Skin of body (tissue), 3 donors: ENCODE measurements at places on chromosomes 1 and 21.

DNA sequence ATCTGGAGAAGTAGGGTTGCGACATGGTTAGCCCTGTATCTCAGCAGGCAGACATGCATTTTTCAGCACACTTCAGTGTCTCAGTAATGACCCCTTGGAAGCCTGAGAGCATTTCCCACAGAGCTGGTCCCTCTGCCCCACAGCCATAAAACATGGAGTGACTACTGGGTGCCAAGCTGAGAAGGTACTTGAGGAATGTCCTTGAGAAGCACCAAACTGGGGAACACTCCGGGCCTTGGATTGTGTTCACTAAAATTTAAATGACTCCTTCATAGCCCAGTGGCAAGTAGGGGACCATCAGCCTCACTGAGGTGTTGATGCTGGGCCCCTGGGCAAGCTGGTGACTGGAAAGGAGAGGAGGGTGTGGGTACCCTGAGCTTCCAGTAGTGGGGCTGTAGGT lies 54.7 kb downstream of the KCNJ6 start:
- DNase-seq, result no peak

- no peak for DNase-seq
Measured at GRCh38 chr1:244255426-244255965, 196.2 kb downstream of the ADSS2 start.

GRCh38 chr1:167763525-167764220 lies 41.9 kb downstream of the MPZL1 start:
- DNase-seq, result no peak

- no peak for DNase-seq
Measured at GRCh38 chr21:31850886-31851285, 21.9 kb upstream of the HUNK start.

DNA sequence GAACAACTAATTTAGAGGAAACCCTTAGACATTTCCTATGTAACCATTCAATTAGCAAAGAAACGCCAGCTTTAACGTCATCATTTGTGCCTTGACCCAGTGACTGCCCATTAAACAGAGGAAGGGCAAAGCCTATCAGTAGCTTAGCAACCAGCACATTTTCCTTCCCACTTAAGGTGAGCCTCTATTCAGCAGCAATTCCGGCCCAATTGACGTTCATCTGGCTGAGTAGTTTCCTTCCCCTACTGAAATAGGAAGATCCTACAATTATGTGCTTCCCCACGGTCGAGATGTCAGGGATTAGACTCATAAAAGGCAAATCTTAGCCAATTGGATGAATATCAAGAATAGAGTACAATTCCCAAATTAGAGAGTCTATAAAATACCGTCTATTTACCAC lies 482.1 kb upstream of the ADAMTS5 start:
- DNase-seq, result peak; percentile 55

- no peak for DNase-seq
Measured at GRCh38 chr1:152951711-152952110, 4.7 kb downstream of the SPRR5 start.

DNA sequence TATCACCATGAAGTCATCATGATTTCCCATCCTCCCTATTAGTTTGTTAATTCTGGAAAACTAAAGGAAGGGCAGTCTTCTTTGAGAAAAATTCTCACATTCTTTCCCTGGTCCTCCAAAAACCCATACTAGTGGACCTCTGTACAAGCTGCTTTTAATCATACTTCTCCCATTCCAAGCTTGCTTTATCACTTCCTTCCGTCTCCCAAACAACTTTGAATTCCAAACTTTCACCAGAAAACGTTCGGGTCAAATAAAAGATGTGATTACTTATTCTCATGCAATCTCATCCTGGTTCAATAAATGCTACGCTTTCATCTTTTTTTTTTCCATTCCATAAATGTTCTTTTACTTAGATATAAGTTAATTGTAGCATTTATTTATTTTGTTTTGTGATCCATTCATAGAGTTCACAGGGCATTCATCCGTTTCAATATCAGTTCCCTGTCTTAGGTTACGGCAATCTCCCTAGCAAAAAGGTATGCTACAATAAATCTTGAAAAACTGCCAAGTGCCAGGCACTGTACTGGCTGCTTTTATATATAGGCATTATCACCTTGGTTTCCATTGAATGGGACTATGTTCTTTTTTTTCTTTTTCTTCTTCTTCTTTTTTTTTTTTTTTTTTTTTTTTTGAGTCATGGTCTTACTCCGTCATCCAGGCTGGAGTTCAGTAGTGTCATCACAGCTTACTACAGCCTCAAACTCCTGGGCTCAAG lies 100.2 kb upstream of the GREM2 start:
- no peak for DNase-seq

DNA sequence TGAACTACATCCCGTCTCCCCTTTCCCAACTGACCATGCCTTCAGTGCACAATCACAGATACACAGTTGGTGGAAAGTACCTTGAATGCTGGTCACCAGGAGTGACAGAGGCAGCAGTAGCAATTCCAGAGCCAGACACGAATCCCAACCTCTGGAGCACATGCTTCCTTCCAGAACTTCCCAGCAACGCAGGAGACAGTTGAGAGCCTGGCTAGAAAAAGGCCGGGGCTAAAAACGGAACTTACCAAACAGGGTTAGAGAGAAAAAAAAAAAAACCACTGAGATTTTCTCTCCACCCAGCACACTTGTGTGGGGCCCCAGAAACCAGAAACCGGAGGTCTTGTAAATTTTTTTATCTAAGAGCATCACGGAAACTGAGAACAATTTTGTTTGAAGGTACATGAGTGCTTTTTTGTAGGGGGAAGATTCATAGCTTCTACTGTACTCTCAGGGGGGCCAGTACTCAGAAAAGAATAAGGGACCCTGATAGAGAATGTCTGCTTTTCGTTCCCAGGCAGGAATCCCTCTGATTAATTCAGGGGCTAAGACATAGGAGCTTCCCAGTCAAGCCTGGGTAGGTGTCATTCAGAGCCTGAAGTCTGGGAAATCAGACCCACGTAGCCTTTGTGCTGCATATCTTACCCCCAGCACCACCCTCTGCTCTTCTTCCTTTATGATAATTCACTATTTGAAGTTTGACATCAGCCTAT lies at the start of gene CD48:
Gene CD48 (minus strand): TSS at position 221 of the 710 bp plus-strand sequence. CDS start 59 bp downstream, at position 162.
- DNase-seq, result no peak
